ENCODE measurements at places on chromosomes 5 and 9. TPM values are rescaled to one million over a fixed set of nuclear protein-coding genes. Genes with fewer than 3 reads are reported as not detected.

The SH3RF2 gene
- 0.60 TPM for total RNA-seq

The TERT gene
- 0.10 TPM for total RNA-seq

DNA sequence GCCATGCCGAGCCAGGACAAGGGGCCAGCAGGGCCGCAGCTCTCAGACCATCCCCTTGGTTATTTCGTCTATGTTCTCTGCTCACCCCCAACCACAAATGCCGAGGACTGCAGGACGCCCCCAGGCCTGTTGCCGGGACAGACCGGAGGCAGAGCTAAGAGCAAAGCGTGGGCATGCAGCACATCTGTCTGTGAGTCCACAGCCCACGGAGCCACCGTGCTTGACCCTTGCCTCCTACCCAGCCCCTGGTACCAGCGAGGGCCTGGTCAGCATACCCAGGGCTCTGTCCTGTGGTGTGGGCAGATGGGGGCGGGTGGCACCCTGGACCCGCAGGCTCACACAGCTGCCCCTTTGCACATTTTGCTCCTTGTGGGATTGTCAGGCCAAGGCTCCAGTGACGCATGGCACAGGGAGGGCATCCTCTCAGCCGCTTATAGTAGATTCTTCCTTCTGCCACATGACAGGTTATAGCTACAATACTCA, 4.7 kb downstream of the BRD3 start:
- H3K4me3 ChIP-seq, result no peak overlapping the region
- no peaks in the 10 kb centered on the region for H3K36me3 ChIP-seq
- DNase-seq, result peak; percentile 4
- H3K27ac ChIP-seq, result no peak overlapping the region
- no peaks in the 10 kb centered on the region for H3K27me3 ChIP-seq

- peak overlapping the region; percentile 96 for H3K27ac ChIP-seq
- no peak for DNase-seq
- no peaks in the 10 kb centered on the region for H3K27me3 ChIP-seq
- H3K4me1 ChIP-seq, result peaks cover 26% of the 10 kb centered on the region
These were observed 25.7 kb downstream of the PCDHGC5 start for GRCh38 chr5:141514330-141515133.

DNA sequence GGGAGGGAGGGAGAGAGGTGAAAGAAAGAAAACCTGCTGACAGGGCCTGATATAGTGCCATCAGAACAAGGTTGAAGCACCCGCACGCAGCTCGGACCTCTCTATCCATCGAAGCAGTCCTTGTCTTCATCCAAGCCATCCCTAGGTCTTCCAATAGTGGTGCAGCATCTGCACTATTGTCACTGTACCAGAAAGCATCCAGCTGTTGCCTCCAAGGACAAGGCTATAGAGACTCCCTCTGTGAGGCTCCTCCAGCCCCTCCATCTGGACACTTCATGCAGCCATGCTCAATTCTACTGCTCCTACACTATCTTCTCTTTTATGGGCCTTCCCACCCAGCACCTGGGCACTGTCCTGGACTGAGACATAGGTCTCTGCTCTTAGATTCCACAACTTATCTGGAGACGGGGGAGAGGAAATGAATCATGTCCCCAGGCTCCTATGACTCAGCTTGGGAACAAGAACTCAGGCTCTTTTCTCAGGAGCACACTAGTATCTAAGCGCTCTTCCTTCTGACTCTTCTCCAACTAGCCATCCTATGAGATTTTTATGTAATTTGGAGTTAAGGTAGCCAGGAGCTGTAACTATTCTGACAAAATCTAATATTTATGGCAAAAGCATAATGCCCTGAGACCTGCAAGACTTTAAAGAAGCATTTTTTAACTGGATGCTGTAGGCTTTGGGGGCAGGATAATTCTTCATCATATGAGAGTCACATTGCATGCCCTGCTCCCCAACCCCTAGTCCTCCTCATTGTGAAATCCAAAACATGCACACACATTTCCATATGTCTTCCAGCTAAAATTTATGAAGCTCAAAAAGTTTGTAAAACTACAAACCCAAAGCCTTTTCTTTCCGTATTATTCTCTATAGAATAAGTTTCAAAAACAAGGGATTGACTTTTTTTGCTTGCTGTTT, 446.8 kb downstream of the CCDC171 start:
- H3K27ac ChIP-seq, result no peak overlapping the region
- DNase-seq, result no peak
- H3K27me3 ChIP-seq, result no peaks in the 10 kb centered on the region
- H3K36me3 ChIP-seq, result no peaks in the 10 kb centered on the region
- no peaks in the 10 kb centered on the region for H3K4me1 ChIP-seq

GRCh38 chr9:426976-427375, 212.3 kb downstream of the DOCK8 start:
- H3K4me3 ChIP-seq, result no peak overlapping the region
- peaks cover 7% of the 10 kb centered on the region for H3K36me3 ChIP-seq
- DNase-seq, result no peak
- no peaks in the 10 kb centered on the region for H3K27me3 ChIP-seq
- peak overlapping the region; percentile 68 for H3K27ac ChIP-seq

Data from T-helper 17 cell (primary cell).